ENCODE measurements at places on chromosomes 1 and 21.

- no peak for DNase-seq
Measured at GRCh38 chr1:229195246-229195645, 75.7 kb upstream of the RAB4A start.

GRCh38 chr1:28540651-28541050 lies 12.2 kb upstream of the TRNAU1AP start:
- DNase-seq = no peak

- no peak for DNase-seq
Measured at GRCh38 chr1:35180776-35181374, 12.1 kb downstream of the SFPQ start.

GRCh38 chr1:112906150-112906698 lies 49.8 kb downstream of the SLC16A1 start:
- DNase-seq = no peak

DNA sequence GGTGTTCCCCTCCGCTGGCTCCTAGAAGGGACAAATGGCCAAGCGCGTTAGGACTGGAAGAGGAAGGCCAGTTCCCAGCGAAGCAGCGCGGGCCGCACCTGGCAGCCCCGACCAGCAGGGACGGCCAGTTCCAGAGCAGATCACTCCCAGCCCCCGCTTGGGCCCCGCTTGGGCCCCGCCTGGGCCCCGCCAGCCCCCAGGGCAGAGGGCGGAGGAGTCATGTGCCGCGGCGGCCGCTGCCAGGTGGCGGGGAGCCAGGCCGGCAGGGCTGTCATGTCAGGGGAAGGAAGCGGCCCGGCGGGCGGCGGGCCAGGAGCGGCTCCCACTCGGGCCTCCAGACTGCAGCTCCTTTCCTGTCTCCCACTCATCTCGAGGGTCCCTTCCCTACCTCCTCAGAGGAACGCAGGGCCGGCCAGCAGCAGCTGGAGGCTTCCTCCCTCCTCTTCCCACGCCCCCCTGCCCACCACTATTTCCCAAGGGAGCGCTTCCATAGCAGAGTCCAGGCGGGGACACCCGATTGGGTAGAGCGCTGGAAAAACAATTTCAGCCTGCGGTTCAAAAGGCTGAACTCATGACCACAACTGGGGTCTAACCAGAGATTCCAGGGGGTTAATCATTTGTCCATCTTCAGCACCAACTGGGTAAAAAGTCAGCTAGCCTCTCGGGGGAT lies 16.5 kb downstream of the ZNF697 start:
- peak; percentile 78 for DNase-seq

GRCh38 chr1:62800825-62801306 lies 16.9 kb downstream of the ATG4C start:
- DNase-seq = no peak

DNA sequence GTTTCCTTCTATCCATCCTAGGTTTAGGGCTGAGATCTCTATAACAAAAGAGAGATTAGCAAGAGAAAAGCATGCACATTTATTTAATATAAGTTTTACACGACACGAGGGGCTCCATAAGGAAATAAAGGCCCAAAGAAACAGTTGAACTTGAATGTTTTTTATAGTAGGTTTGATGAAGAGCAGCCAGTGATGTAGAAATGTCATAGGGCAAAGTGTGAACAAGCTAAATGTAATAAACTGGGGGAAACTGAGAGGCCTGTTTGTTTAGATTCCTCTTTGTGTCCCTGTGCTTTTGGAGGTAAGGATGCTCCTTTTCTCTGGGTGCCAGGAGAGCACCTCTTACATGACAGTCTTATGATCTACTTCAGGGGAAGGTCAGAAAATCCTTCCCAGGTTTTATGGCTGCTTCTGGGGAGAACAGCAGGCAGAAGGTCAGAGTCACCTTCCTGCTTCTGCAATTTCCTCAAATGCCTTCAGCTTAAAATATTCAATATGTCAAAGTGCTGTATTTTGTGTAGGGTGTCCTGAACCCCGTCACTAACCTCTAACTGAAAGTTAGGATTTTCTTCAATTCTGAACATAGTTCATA lies 9.5 kb upstream of the HORMAD1 start:
- no peak for DNase-seq

- DNase-seq = no peak
Measured at GRCh38 chr1:53568540-53568939, 109.3 kb downstream of the DMRTB1 start.

- no peak for DNase-seq
Measured at GRCh38 chr21:37130971-37131370, 57.9 kb downstream of the TTC3 start.

GRCh38 chr1:162627662-162628296 lies 4.5 kb upstream of the DDR2 start:
- DNase-seq = no peak

- no peak for DNase-seq
Measured at GRCh38 chr1:147738739-147739476, 21.5 kb downstream of the GJA5 start.

DNA sequence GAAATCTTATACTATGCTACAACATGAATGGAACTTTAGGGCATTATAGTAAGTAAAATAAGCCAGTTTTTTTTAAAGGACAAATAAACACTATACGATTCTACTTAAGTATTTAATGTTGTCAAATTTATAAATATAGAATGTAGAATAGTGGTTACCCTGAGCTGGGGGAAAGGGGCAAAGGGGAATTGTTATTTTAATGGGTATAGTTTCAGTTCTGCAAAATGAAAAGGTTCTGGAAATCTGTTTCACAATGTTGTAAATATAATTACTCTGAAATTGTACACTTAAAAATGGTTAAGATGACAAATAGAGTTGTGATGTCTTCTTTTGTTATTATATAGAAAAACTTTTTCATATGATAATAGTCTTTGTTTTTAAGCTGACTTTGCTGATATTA lies 366.3 kb downstream of the MRPL39 start:
- DNase-seq = no peak

DNA sequence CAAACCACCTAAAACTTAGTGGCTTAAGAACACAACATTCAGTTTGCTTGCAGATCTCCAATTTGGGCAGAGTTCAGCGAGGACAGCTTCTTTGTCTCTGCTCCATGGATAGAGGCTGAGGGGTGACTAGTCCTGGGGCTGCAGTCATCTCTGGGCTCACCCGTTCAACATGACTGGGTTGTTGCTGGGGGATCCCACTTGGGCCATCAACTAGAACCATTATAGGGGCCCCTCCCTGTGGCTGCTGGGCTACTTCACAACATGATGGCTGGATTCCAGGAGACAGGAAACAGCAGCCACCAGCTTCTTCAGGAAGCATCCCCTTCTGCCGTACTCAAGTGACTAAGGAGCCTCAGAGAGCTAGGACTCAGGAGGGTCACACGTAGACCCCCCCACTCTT lies 140.9 kb downstream of the RHOU start:
- no peak for DNase-seq

DNA sequence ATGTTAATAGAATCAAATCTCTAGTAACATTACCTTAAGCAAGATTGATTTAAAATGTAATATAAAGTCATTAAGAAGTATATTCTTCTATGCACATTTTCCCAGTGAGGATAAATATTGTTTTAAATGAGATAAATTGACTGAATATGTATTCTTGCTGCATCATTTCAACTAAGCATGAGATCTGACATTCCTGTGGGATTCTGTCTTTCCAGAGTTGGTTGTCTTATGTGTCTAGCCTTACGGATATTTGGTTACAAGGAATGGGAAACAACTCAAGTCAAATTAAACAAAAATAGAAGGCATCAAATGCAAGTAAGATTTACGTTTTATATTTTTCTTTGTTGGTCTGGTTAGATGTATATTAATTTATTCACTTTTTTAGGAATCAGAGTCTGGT lies 287.5 kb downstream of the PTGER3 start:
- DNase-seq = no peak

GRCh38 chr1:226370144-226370923 lies 37.6 kb downstream of the PARP1 start:
- DNase-seq = no peak

GRCh38 chr1:245663373-245663772 lies 508.6 kb downstream of the KIF26B start:
- DNase-seq = no peak

DNA sequence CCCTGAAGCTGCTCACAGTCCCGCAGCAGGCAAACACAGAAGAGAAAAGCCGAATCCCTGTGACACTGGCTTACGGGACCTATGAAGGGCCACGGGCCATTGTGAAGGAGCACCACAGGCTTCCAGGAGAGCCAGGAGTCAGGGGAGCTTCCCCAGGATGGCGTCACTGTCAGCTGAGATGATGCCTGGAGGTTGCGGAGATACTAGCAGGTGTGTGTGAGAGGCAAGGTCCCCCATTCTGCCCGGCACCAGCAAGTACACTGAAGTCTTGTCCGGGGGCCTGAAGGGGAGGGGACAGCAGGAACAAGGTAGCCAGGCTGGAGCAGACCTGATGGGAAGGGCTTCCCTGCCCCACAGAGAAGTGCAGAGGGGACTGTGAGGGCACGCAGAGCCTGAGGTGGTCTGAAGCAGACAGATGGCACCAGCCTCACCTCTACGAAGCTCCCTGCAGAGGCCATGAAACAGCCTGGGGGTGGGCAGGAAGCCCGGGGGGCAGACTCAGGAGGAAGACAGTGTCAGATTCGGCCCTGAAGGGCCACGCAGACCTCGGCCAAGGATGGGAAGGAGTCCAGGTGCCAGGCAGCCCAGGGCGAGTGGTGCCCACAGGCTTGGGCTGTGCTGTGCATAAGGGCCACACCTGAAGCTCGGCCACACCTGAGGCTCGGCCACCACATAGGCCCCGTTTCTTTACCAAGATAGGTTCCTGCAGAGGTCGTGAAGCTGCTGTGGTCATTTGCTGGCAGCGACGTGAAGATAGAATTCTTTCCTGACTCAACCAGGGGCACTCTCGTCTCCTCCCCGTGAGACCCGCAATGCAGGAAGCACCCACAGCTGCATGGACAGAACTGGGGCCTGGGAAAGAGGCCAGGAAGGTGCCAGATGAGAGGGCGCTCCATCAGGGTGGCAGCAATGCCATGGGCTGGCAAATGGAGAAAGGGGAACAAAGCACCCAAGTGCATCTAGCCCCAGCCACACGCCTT lies 10.1 kb downstream of the TCP10L start:
- DNase-seq = no peak

- DNase-seq = no peak
Measured at GRCh38 chr1:84703431-84703830, 13.2 kb upstream of the SSX2IP start.

DNA sequence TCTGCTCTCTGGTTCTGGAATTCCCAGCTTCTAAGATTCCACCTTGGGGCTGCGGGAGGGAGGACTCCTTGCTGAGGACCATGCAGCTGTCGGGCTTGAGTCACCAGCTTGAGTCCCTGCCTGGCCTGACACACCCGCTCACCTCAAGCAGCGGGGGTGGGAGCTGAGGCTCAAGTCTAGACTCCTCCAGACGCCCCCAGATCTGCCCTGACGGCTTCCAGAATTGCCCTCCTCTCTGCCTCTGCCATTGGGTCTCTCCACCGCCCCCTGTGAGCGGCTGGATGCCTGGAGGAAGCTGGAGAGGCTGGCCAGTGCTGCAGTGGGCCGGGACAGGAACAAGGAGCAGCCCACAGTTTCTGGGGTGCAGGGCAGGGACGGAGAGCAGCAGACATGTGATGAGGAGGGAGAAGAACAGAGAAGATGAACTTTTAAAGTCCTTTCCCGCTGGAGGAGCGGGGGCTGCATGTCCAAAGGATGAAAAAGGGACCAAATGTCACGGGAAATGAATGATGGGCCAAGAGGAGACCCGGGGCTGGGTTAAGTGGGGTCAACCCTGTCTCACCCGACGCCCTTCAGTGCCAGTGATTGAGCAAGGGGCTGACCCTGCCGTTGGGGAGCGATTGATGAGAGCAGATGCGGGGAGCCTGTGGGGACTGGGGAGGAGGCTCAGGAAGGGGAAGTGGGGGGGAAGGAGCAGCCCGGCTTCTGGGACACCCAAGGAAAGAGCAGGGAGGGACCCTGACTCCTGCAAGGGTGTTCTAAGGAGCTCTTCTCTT lies 13.5 kb downstream of the CRABP2 start:
- DNase-seq = no peak

DNA sequence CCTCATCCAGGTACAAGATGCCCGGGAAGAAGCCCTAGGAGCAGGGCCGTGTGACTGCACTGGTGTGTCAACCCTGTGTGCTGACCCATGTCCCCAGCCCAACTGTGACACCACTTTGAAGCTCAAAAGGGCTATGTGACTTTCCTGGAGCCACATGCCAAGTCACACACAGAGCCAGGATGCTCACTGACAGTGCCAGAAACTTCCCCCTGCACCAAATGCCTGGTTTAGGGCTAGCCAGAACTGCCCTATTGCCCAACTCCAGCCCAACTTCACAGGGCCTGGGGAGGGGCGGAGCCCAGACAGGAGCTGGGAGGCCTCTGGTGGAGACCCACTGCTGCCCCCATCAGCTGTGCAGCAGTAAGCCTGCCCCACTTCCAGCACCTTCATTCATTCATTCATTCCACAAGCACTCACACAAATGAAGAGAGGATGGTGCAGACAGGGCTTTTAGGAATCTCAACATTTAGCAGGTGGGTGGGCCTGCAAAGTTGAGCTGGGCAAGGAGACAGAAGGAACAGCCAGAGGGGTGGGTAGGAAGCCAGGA lies 36.7 kb downstream of the KCNQ4 start:
- no peak for DNase-seq

DNA sequence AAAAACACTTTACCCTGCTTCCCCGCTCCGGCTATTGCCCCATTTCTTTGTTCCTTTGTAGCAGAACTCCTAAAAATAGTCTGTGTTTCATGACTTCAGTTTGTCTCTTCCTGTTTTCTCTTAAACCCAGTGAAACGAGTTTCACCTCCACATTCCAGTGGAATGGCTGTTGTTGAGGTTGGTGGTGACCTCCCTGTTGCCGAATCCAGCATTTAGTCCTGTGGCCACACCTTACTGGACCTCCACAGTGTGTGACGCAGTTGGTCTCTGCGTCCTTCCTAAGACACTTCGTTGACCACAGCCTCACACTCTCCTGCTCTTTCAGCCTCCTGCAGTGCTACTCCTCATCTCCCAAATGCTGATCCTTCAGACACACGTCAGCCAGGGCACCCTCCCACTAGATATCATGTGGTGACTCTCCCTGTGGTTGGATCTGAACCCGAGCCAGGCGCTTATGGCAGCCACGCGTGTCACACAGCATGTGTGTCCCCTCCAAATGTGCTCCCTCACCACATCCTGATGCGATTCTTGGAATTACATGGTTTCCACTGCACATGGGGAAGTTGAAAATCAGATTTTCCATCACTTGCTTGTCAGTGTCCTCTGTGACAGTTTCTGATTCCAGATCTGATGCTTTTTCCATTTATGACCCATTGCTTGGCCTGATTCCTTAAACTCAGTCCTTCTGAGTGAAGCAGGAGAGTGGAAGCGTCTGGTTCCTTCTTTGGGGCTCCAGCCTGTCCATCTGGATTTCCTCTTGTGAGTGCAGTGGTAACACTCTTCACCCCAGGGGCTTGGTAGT lies 99.1 kb upstream of the ARTN start:
- no peak for DNase-seq

All from prostate gland (tissue), 2 donors.